ENCODE measurements at places on chromosomes 7 and 10.

GRCh38 chr10:35470925-35471315 lies 134.2 kb upstream of the GJD4 start:
- DNase-seq, result no peak

GRCh38 chr7:141355032-141355431 lies 196.2 kb upstream of the AGK start:
- DNase-seq, result no peak

GRCh38 chr7:49398236-49398635 lies 375.2 kb upstream of the VWC2 start:
- no peak for DNase-seq

GRCh38 chr7:158763454-158764033 lies 58.9 kb upstream of the NCAPG2 start:
- DNase-seq, result no peak

- DNase-seq, result no peak
These were observed 8.3 kb downstream of the EN2 start for GRCh38 chr7:155466142-155466813.

DNA sequence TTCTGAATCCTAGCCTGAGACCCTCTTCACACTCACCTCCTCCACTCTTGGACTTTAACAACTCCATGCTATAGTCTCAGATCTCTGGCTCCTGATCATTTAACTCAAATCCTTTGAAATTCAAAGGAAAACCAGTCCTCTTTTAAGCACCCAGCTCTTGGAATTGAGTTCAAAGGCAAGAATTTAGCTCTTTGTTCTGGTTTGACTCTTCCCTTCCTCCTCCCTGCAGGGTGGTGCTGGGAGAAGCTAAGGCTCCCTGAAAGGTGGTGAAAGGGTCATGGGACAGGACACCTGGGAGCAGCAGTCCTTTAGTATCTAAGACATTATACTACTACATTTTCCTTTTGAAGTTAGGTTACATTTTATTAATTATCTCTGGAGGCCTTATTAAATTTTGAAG lies 259.4 kb downstream of the CCSER2 start:
- no peak for DNase-seq

- no peak for DNase-seq
These were observed 75.0 kb downstream of the CPVL start for GRCh38 chr7:29071203-29071874.

DNA sequence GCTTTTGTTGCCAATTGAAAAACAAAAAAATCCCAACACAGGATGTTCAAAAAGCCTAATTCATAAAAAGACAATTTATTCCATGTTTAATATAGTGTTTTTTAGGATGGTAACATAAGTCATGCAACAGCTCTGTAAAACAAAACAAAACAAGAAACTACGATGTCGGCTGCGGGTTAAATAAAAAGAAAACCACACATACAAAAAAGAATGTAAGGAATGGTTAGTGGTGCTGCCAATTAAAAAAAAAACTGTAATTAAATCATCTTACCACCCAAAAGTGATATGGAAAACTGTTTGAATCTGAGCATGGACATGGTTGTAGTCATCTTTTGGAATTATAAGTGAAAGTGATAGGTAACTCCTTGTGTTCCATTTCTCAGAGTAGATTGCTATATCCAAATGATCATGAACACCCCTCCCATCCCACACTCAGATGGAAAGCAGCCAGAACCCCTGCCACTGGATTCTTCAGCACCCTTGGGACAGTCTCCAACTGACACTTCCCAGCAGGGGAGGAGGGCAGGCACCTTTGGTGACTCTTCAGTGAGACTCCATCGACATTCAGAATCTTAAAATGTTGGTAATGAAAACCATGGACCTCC lies 14.3 kb upstream of the DAGLB start:
- DNase-seq, result no peak

- no peak for DNase-seq
These were observed 92.4 kb upstream of the JCAD start for GRCh38 chr10:30151581-30152389.

DNA sequence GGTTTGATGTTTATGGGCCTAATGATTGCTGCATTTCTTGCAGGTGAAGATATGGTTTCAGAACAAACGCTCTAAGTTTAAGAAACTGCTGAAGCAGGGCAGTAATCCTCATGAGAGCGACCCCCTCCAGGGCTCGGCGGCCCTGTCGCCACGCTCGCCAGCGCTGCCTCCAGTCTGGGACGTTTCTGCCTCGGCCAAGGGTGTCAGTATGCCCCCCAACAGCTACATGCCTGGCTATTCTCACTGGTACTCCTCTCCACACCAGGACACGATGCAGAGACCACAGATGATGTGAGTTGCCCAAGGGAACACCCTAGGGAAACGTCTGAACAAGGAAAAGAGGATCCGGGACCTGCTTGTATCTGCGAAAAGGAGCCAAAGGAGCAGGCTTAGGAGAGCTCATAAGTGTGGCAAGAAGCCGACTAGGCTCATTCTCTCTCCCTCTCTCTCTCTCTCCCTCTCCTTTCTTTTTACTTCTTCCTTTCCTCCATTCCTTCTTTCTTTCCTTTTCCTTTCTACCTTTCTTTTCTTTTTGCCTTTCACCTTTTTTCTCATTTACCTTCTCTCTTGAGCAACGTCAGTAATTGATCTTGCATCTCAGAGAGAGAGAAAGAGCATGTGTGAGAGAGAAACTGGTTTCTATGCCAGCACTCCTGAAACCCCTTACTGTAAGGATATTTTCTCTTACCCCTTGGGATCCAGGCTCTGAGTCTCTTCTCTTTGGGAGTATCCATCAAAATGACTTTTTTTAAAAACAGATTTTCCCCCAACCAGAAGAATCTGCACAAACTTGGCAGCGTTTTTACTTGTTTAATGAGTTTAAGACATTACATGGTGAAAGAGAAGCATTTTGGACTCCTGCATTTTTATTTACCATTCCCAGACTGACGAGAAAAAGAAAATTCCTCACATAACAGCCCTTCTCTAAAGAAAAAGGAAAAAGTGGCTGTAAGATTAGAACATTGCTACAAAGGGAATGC lies 4.7 kb downstream of the DLX6 start:
- DNase-seq, result no peak

- DNase-seq, result no peak
These were observed 179.0 kb upstream of the ADO start for GRCh38 chr10:62625484-62625883.

DNA sequence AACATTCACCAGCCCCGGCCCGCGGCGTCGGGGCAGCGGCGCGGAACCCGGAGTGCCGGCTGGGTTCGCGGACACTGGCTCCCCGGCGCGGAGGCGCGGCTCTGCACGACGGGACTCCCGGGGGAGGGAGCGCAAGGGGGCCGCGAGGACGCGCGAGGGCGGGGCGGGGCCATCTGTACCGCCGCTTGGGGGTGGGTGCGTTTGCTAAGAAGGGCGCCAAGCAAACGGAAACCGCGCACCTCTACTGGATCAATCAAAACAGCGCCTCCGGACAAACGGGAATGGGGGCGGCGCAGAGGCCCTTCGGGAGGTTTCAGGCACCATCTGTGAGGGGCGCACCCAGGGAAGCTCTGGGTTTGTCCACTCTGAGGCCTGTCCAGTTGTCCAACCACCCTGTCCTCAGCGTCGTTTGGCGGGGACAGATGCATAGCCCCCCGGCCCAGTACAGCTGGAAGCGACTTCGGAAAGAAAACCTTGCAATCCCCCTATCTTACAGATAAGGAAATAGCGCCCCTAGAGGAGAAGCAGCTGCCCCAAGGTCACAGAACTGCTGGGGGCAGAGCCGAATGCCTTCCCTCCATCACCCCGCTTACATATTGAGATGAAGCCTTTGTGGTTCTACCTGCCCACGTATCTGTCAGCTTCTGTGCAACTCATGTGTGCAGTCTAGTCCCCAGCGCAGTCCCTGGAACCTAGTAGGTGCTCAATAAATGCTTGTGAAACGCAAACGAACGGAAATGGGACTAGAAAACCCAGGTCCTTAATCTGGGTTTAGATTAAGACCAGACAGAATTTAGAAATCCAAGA lies 10.7 kb upstream of the SLIT1 start:
- DNase-seq, result peak; percentile 41

- no peak for DNase-seq
These were observed 38.6 kb upstream of the ACSL5 start for GRCh38 chr10:112335111-112335867.

- DNase-seq, result no peak
These were observed 33.4 kb upstream of the OPTN start for GRCh38 chr10:13066527-13066926.

- no peak for DNase-seq
These were observed 14.8 kb downstream of the USP54 start for GRCh38 chr10:73576178-73576889.

DNA sequence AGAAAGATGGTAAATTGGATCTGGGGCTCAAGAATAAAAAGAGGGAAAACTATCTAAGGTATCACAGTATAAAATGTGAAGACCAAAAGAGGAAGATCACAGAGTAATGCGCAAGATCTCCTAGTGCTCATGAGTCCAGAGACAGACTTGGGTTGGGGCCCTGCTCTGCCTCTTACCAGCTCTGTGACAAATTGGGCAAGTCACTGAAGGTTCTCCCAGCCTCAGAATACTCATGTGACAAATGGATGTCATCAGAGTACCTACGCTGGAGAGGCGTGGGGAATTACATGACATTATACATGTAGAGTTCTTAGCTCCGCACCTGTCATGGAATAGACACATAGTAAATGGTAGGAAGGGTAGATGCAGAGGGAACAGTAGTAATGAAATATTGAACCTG lies 124.4 kb downstream of the DOCK4 start:
- DNase-seq, result no peak

DNA sequence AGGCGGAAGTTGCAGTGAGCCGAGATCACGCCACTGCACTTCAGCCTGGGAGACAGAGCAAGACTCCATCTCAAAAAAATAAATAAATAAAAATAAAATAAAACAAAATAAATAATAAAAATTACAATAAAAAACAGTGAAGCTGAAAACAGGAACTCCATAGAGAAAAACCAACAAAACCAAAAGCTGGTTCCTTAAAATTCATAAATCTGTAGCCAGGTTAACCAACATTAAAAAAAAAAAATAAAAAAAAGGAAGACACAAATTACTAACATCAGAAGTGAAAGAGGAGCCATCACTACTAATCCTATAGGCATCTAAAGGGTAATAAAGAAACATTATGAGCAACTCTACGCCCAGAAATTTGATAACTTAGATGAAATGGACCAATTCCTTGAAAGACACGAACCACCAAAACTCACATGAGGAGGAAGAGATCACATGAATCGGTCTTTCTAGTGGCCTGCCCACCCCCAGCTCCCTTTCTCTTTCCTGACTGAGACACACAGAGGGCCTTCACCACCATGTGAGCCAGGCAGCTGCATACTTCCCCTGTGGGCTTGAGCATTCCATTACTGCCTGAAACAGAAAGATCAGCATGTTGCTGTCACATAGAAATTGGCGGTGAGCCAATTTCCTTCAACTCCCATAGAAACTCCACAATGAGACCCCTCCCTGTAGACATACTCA lies 208.7 kb downstream of the MAD1L1 start:
- no peak for DNase-seq

DNA sequence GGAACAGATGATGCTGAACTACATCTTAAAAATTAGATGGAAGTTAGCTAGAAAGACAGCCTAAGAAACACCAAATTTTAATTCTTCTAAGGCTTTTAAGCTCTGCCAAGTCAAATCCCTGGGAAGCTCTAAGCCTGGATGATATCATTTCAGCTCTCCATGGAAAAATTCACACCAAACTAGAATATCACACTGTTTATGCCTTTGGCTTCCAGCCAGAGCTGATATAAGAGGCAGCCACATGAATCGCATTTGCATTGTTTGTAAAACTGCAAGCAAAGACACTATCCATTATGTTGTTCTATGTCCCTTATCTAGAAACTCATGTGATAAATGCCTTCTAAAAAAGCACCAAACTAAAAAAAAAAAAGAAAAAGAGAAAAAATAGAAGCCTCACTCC lies 430.4 kb downstream of the GRID1 start:
- no peak for DNase-seq

GRCh38 chr10:123717336-123717735 lies 51.2 kb downstream of the GPR26 start:
- no peak for DNase-seq

GRCh38 chr10:26799342-26799741 lies 61.4 kb downstream of the ABI1 start:
- no peak for DNase-seq

GRCh38 chr7:25031007-25031406 lies 51.0 kb upstream of the OSBPL3 start:
- no peak for DNase-seq

DNA sequence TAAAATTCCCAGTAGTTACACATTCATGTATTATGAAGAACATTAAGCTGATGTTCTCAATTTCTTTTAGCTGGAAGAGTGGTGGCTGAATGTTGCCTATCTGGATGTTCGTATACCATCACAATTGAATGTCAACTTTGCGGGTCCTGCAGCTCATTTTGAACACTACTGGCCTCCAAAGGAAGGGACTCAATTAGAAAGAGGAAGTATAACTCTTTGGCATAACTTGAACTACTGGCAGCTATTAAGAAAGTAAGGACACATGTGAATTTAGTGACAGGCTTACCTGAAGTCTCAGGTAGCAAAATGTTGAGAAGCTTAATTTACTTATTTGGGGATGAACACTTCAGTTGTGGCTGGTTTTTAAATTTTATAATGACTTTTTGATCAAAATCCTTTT lies 15.9 kb downstream of the CROT start:
- no peak for DNase-seq

GRCh38 chr7:132162556-132163144 lies 413.6 kb downstream of the PLXNA4 start:
- DNase-seq, result no peak

DNA sequence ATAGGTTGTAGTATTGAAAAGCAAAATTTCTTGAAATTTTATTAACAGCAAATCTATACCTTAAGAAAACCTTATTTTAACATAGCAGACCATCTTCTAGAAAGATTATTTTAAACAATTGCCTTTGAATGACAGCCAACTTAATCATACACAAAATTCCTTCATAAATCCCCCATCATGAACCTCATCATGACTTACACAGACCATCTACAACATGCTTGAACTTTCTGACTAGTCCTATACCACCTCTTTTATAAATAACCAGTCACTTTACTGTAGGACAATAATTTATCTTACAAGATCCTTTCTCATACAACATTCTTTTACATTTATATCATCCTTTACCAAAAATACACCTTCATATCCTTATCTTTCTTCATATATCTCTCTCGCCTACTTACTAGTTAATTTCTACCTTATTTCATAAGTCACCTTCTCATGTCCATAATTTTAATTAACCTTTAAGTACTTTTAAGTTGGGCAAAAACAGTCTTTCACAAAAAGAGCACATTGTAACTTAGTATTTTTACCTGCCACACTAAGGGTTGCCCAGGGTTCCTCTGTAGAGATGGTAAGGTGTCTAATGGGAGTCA lies 16.6 kb upstream of the PTN start:
- DNase-seq, result no peak

- no peak for DNase-seq
These were observed 104.1 kb downstream of the GRB10 start for GRCh38 chr7:50678586-50678985.
